Transverse colon (tissue), 4 donors: ENCODE measurements at places on chromosomes 16 and 17. TPM values are rescaled to one million over a fixed set of nuclear protein-coding genes. Genes with fewer than 3 reads are reported as not detected.

GRCh38 chr16:25189305-25189704, 27.4 kb upstream of the AQP8 start:
- no peak for DNase-seq

- no peak for DNase-seq
These were observed 311.8 kb downstream of the CDH11 start for GRCh38 chr16:64809876-64810629.

DNA sequence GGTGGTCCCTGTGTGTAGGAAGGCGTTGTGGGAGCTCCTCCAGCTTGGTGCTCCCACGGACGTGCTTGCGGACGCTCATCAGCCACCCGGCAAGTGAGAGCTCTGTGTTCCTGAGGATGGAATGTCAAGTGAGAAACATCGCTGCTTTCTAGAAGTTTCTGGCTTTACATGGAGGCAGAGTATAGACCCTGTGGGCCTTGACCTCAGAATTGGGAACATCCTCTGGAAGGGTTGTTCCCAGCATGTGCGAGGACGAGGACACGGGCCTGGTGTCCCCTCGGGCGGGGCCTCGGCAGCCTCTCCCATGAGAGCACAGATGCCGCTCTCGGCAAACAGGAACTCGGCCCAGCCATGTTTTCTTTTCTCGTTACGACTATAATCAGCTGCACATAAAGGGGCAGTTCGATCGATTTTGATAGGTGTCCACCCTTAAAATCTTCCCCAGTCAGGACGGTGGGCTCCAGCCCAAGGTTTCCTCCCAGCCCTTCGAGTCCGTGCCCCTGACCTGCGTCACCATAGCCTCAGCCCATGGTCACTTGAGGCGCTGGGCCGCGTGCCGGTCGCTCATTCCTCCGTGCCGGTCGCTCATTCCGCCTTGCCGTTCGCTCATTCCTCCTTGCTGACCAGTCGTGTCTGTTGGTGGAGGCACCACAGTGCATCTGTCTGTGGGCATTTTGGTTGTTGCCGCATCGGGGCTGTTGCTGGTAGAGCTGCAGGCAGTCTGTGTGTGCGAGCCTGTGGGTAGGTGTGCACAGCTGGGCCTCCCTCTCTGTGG, 91.3 kb upstream of the ZNF750 start:
- DNase-seq, result peak; percentile 4

DNA sequence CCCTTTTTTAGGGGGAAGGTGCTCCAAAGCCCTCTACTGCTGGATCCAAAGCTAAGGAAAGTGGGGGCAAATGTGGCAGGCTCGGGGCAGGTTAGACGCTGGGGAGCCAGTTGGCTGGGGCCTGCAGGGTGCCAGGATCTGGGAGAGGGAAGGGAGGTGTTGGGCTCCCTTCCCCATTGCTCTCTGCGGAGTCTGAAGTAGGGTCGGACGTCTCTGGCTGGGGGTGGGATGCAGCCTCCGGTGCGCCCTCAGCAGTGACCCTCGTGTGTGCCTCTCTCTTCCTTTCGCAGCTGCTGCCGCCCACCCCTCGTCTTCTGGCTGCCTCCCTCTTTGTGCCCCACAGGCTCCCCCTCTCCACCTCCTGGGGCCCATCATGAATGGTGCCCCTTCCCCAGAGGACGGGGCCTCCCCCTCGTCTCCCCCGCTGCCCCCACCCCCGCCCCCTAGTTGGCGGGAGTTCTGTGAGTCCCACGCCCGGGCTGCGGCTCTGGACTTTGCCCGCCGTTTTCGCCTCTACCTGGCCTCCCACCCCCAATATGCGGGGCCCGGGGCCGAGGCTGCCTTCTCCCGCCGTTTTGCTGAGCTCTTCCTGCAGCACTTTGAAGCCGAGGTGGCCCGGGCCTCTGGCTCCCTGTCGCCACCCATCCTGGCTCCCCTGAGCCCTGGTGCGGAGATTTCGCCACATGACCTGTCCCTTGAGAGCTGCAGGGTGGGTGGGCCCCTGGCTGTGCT, 2.2 kb downstream of the SH2B1 start:
- DNase-seq, result no peak

The GPR142 gene
- total RNA-seq, result not detected

The MT1H gene
- 526 TPM for total RNA-seq

The HNF1B gene
- total RNA-seq, result 24.3 TPM

The KRTAP4-4 gene
- not detected for total RNA-seq
